ENCODE measurements at places on chromosomes 5 and 9. TPM values are rescaled to one million over a fixed set of nuclear protein-coding genes. Genes with fewer than 3 reads are reported as not detected.
A peak's percentile ranks its signal among the peaks of the same experiment; 100 is the strongest.

DNA sequence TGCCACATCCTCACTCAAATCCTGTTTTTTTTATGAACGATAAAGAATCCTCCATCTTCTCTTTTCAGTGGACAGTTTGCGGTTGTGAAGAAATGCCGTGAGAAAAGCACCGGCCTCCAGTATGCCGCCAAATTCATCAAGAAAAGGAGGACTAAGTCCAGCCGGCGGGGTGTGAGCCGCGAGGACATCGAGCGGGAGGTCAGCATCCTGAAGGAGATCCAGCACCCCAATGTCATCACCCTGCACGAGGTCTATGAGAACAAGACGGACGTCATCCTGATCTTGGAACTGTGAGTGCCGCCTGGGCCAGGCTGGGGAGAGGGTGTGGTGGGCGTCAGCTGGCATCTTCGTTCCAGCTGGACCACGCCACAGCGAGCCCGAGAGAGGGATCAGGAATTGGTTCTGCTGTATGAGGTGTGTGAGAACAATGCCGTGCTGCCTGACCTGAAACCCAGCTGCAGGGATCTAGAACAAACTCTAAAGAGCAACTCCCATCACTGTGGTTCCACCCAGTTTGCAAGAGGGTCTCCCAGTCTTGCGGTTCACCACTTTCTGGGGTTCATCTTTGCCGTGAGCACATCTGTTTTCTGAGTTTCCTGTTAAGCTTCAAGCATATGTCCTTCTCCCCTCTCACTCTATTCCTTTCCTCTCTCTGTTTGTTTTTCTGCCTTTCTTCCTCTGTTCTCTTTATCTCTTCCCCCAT, 107.4 kb downstream of the DAPK1 start:
- peak; percentile 90 for DNase-seq

- DNase-seq, result no peak
Measured at GRCh38 chr5:114411380-114411931, 49.6 kb downstream of the KCNN2 start.

- DNase-seq, result no peak
Measured at GRCh38 chr5:158943569-158943968, 156.1 kb downstream of the EBF1 start.

DNA sequence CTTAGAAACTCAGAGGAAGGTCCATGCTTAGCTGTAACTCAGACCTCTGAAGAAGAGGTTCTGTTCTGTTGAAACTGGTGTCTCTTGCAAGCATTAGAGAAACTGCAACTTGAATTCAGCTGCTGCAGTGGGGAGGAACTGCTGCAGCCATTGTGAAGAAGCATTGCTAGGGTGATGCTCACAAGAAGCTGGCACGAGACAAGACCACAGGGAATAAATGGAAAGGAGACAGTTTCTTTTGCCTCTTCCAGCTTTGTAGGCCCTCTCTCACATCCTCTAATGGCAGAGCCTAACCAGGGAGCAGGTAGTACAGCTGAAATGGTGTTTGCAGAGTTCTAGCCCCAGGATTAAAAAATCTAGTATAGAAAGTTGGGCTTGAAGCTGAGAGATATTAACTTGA, 148.0 kb upstream of the DMAC1 start:
- no peak for DNase-seq

DNA sequence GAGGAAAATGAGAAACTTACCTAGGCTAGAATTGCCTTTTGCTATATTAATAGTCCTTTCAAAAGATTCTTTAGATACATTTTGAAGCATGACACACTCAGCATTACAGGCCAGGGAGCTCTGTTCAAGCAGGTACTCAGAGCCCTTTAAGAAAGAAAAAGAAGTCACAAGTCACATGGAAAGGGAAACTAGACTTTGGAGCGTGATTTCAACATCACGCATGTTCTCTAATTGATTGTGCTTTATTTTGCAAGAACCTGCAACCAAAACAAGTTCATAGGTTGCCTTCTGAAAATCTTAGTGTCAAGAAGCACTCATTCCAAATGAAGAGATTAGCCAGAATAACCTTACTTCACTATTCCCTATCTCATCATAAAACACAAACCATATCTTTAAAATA, 103.8 kb downstream of the MPDZ start:
- no peak for DNase-seq

DNA sequence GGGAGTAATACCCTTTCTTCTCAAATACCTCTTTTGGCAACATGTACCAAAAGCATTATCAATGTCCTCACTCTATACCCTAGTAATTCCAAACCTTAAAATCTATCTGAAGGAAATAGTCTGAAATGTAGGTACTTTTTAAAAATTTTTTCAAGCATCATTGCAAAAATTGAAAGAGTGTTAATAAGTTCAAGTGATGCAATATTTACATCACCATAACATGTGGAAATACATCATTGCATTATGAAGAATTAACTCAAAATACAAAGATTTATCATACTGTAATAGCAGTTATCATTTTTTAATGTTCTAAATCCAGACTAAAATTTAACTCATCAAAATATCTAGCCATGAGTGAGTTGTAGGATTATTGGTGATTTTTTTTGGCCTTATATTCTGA, 123.1 kb downstream of the DENND1A start:
- no peak for DNase-seq

DNA sequence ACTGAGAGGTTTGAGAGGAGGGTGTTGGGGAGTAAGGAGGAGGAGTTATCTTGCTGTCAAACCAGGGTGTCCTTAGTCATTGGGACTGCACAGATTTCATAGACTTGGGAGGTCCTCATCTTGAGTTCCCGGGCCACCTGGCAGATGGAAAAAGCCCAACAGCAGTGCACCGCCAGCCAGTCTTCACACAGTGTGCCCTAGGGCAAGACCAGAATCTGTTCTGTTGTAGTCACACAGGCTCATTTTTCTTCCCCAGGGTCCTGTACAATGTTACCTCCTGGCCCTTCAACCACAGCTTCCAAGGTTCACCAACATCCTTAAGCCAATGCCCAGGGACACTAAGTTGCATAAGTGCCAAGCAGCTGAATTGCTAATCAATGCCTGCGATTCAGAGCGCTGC, 21.0 kb downstream of the PLAC8L1 start:
- no peak for DNase-seq

DNA sequence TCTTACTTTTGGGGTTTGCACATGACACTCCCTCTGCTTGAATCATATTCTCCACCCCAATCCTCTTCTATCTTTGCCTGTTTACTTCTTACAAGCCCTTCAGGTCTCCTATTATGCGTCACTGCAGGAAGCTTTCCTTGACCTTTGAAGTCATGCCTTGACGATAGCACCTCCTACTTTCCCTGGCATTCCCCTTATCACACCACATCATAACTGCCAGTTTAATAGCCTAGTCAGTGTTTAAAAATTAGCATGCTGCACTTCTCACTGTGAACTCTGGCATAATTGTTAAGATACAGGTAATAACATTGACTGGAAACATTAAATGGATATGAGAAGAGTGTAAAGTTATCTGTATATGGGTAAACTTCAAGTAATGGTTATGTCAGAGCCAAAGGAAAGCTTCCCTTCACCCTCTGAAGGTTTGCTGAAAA, 37.1 kb upstream of the CEP120 start:
- no peak for DNase-seq

DNA sequence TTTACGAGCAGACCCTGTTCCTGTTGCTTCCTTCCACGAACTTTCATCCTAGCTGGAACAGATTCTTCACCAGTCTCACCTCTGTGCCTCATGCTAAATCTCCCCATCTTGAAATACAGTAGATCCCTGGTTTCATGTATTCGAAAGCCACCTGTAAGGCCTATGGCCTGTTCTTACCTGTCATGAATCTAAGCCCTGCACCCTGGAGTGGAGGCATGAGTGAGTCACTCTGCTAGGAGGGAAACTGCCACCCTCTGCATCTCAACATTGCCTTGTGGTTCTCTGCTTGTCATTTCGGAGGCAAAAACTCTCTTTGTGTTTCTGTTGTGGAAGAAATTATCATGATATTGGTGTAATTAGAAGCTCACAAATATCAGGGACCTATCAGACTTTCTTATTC, 320.0 kb downstream of the ENC1 start:
- DNase-seq, result no peak

DNA sequence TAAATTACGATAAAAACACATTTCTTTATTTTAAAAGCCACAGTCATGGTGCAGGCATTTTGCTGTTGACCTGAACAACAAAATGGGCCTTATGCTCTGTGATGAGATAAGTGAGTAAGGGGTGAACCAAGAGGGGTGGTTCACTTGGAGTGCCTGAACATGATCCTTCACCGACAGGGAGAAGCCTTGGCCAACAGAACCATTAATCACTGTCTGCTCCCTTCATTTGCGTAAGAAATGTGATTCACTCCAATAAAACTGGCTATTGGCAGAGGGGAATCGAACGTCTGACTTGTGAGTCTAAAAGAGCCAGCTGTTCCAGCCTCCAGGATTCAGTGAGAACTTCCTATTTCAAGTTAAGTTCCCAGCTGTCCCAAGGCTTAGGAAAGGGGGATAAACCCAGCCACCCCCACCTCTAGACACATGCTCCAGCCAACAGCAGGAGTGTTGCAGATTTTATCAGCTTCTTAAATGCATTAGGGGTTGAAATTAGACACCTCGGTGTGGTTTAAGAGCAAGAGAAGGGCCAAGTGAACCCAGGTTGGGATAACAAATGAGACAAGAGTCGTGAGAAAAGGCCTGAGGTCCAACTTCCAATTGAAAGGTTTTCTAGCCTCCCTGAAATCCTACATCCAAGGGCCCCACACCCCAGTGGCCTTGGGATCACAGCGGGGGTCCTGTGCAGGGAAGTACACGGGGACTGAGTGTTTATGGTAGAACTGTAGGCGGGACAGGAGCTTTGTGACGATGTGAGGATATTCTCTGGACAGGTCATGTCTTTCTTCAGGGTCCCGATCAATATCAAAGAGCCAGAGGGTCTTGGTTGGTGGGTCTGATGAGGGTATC, 131.4 kb upstream of the LHFPL2 start:
- no peak for DNase-seq

- DNase-seq, result no peak
Measured at GRCh38 chr5:173567548-173567947, 48.9 kb downstream of the BOD1 start.

DNA sequence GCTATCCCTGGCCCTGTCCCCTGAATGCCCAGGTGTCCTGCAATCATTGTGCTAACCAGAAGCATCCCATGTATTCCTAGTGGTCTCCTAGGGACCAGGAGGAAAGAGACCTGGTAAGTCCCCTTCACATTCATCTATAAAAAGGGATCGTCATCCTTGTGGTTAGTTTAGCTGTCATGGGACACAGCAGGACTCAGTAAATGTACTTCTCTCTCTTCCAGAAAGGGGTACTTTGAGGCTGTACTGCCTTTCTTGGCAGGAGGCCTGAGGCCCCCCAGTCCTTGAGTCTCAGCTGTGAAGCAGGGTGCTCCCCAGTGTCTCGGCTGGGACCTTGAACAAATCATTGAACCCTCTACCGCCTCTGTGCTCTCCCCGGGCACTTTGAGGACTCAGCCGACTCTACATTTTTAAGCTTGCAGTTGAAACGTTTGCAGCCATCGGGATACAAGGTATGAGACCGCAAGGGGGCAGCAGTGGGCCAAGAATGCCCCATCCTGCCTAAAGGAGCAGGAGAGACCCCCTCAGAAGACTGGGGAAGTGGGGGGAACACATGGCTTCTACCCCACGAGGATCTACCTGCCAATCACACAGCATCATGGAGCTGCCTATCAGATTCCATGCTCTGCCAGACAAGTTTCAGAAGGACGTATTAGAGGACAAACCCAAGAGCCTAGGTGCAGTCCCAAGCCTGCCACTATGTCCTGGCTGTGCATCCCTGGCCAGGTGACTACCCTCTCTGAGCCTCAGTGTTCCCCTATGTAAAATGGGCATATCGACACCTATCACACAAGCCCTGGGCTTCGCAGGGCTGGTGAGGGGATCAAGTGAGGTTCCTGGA, 2.4 kb upstream of the PHYKPL start:
- DNase-seq, result peak; percentile 89

DNA sequence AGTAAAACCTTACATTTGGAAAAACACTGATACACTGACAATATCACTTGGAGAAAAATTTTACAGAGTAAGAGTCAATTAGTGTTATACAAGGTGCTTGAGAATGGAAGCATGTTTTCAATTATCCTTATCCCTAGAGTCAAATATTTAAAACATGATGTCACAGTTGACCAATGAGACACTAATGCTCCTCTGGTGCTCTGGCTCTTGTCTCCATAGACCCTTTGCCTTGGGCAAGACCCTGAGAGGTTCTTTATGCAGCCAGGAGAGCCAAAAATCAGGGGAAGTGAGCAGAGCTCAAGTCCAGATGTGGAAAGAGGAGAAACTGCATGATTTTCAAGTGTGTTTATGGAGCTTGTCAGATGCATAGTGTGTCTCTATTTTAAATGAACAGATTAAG, 153.9 kb downstream of the MARCHF11 start:
- no peak for DNase-seq

- no peak for DNase-seq
Measured at GRCh38 chr5:61440086-61440485, 108.0 kb downstream of the ZSWIM6 start.

GRCh38 chr5:82031220-82032119, 59.6 kb downstream of the ATG10 start:
- no peak for DNase-seq

GRCh38 chr9:106934442-106935238, 71.7 kb downstream of the ZNF462 start:
- no peak for DNase-seq

DNA sequence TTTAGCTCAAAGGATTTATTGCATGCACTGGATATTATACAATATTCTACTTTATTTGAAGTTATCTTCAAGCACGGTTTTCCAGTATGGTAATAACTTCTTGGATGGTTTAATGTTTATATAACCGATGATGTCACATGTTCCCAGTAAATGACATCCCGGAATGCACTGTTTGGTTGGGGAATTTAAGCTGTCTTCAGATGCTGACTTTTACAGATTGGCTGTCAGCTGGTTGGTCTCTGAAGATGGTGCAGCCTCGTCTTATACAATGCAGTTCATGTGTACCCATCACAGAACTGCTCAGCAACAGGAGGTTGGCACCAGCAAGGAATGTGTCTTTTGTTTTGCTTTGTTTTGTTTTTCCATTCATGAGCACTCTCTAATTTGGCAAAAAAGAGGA, 143.8 kb downstream of the PRKACG start:
- DNase-seq, result no peak

- DNase-seq, result no peak
Measured at GRCh38 chr9:90167914-90168313, 474.7 kb downstream of the DIRAS2 start.

The GRXCR2 gene
- total RNA-seq, result 0.05 TPM

The GPRIN1 gene
- total RNA-seq, result 2.7 TPM

The NMUR2 gene
- total RNA-seq, result 0.05 TPM

The PCDHB3 gene
- total RNA-seq, result 0.09 TPM

The CXXC5 gene
- 73.2 TPM for total RNA-seq

The SSNA1 gene
- 85.2 TPM for total RNA-seq

The PCDHA4 gene
- total RNA-seq, result 0.05 TPM
